ENCODE measurements at places on chromosomes 16 and 17.

DNA sequence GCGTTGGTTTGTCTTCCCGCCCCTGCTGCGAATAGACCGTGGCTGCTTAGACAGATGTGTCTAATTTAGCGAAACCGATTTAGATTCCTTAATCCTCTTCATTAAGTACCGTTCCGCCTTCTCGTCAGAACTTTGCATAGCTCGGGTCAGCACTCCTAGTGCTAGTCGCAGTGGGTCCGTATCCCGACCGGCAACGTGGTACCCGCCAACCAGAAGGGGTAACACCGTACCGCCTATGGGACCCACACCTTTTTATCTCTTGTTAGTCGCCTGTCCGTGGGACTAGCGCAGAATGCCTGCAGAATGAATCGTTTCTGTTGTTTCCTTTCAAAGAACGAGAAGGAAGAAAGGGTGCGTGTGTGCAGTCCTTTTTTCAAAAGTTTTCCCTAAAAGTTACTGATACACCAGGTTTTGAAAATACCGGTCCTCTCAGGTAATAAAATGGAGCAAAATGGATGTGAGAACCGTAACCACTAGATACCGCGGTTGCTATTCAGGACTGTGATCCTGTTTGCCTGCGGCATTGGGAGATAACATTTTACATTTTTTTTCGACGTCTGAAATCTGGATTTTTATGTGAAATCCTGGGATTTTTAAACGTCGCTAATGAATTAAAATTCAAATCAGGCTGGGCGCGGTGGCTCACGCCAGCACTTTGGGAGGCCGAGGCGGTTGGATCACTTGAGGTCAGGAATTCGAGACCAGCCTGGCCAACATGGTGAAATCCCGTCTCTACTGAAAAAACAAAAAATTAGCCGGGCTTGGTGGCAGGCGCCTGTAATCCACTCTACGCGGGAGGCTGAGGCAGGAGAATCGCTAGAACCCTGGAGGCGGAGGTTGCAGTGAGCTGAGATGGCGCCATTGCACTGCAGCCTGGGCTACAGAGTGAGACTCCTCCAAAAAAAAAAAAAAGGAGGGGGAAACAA lies 998 bp upstream of the SRSF1 start:
- no peak for DNase-seq

DNA sequence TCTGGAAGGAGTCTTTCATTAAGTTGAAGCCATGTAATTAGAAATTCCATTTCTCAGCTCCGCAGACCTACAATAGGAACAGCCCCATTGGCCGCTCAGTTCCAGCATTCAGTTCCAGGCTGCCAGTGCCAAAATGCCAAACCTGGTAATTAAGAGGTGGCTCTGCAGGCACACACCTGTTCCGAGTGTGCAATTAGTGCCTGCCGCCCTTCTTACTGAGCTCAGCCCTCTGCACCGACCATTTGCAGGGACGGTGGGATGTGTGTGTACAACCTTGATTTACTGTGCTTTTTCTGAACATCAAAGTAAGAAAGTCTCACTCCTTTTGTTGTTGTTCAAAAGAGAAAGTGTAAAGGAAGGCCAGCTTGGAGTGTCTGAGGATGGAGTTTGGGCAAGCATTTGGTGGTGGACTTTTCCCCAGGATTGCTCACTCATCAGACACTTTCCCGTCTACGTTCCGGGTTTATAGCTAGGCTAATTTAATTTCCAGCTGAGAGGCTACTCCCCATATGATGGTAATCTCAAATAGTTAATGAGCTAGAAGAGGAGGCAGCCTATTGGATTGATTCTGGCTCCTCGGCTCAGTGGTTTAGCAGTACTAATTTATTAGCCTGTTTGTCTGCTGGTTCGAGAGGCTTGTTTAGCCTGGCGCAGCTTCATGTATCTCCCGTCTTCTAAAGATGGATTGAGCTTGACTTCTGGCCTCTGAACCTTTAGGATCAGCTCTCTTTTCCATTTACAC lies 20.0 kb downstream of the HS3ST3B1 start:
- DNase-seq, result no peak

DNA sequence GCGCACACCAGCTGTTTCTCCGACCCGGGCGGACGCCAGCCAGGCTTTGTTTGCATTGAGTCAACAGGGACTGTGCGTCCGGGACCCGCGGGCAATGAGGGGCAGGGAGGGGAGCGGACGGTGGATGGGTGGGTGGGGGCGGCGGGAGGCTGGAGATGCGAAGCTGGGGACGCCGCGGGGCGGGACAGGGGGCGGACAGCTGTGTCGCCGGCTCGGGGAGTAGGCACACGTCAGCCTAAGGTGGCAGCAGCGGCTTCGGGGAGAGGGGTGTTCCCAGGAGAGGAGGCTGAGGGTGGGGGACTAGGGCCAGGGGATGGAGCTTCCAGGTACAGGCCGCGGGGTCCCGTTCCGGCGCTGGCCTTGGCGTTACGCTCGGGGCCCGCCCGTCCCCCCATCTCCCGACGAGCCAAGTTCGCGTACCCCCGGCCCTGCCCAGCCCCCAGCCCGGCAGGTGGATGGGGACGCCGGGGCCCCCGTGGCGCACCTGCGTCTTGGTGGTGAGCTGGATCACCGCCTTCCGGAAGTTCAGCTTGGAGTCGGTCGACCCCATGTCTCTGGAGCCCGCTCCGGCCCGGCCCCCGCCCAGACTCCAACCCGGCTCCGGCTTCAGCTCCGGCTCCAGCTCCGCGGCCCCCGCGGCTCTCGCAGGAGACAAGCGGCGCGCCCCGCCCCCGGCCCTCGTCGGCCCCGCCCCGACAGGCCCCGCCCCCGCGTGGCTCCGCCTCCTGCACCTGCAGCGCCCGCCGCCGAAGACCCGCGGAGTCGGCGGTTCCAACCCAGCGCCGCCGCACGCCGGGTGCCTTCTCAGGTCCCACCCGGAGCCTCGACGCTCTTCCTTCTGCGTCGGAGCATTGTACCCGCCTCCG lies at the start of gene HID1:
TSS of gene HID1 (minus strand) at position 653 of the 866 bp plus-strand sequence. CDS start at position 550, 103 bp downstream.
- peak; percentile 79 for DNase-seq

- no peak for DNase-seq
These were observed 145.2 kb downstream of the RBFOX3 start for GRCh38 chr17:79465681-79466025.

DNA sequence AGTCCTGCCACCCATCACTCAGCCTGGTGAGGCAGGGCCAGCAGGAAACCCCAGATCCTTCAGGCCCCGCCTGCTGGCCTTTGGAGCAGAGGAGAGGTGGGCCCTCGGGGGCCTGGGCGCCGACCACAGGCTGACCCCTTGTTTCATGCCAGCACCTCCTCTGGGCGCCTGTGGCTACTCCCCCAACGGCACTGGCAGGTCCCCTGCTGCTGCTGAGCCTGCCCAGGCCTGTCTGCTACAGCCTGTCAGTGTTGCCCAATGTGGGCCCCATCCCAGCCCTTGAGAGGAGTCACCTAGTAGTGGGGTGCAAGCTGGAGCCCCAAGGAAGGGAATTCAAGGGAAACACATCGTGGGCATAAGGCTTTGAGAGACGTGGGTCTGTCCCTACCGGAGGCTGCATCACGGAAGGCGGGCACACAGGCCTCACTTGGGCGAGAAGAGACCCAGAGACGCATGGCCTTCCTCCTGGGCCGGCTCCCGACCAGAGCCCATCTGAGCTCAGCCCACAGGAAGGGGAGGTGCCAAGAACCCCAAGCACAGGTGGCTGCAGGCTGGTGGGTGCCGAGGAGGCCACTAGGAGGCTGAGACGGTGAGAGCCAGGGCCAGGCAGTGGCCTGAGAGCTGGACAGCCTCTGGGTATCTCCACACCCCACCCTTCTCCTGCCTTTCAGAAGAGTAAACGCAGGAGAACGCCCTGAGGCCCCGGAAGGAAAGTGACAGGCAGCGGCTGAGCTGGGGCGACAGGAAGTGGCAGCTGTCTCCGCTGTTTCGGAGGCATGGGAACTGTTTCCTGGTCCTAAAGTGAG lies 8.0 kb upstream of the FASN start:
- DNase-seq, result peak; percentile 48

GRCh38 chr17:63984651-63985386 lies 12.1 kb upstream of the SCN4A start:
- DNase-seq, result no peak

- DNase-seq, result no peak
These were observed 38.9 kb upstream of the SNN start for GRCh38 chr16:11629071-11630030.

DNA sequence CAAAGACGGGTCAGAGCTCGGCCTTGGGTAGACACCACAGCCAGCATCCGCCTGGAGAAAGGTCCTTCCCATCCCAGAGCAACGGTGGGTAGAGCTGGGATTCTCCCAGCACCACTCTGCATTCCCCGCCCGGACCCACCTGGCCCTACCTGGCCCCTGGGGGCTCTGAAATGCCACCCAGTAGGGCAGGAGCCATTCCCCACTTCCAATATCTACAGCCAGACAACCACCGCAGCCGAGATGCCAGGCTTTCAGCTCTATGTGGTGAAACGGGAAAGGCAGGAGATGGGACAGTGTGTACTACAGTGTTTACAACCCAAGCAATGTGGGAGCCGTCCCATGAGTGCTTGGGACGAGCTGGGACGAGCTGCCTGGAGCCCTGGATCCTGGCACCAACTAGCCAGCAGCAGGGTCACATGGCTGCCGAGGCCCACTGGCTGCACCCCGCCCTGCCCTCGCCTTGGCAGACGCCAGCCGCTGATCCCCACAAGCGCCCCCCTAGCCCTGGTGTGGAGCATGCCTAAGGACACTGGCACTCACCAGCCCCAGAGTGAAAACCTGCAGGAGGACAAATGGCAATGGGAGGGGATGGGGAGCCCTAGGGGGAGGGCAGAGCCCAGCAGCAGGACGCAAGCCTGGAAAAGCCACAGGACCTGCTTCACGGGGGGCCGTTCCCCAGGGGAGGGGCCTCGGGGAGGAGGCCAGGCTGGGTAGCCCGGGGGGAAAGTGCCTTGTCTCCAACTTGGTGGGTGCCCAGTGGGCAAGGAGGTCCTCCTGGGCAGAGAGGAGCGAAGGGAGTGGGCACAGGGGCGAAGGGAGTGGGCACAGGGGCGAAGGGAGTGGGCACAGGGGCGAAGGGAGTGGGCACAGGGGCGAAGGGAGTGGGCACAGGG lies 13.5 kb downstream of the TMC6 start:
- no peak for DNase-seq

DNA sequence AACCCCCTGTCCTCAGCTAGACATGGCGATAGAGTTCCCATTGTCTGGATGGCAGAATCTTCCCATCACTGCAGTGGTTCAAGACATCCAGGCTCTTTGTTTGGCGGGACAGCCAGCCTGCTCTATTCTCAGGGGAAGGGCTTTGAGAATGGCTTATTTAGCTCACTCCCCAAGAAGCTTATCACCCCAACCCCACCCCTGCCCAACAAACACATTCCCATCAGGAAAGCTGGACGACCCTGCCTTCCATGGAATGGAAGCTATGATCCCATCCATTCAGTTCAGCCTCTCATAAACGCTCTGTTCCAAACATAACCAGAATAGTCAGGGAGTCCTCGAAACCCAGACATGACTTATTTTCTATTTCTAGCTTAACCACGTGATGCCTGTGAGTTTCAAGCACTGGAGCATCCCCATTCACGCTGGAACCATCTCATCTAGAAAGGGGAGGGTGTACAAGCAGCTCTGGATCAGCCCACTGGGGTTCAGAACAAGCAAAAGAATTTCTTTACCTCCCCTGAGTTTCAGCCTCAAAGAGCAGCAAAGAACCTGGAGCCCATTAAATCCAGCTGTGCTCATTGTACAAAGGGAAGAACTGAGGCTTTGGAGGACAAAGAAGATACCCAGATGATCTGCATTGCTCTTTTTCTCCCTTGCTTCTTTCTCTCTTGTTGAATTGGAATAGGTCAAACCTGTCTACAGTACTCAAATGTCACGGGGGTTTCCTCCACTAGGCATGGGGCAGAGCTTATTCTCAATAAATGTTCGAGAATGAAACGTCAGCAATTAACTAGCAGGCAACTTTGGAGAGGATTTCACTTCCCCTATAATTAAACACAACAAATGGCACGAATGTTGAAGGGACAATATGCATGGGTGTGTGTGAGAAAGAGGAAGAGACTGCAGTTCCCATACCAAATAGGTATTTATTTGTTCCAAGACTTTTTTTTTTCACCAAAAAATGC lies 93.1 kb downstream of the XYLT1 start:
- no peak for DNase-seq

GRCh38 chr17:30520436-30520835 lies 43.2 kb downstream of the GOSR1 start:
- DNase-seq, result no peak

- DNase-seq, result no peak
These were observed 1.0 kb upstream of the IGF2BP1 start for GRCh38 chr17:48995974-48996721.

Data from T-helper 2 cell (primary cell).